ENCODE measurements at places on chromosomes 16 and 17. TPM values are rescaled to one million over a fixed set of nuclear protein-coding genes. Genes with fewer than 3 reads are reported as not detected.

Gene IQCK
- 10.4 TPM for total RNA-seq

Gene PRR35
- total RNA-seq, result not detected

Gene CNTNAP4
- total RNA-seq, result 15.1 TPM

Gene PRCD
- 0.52 TPM for total RNA-seq

Gene RAB11FIP4
- total RNA-seq, result 1.0 TPM

Gene SDR42E1
- total RNA-seq, result 0.52 TPM

Gene NOXO1
- total RNA-seq, result 1.6 TPM

Gene TM4SF5
- not detected for total RNA-seq

Gene KIF18B
- 1.0 TPM for total RNA-seq

Gene UBALD2
- 2.6 TPM for total RNA-seq

Gene SMTNL2
- total RNA-seq, result 74.1 TPM

Gene ELOB
- 178 TPM for total RNA-seq

Gene SPNS1
- total RNA-seq, result 18.3 TPM

Gene CACNG1
- 43.3 TPM for total RNA-seq

Gene SLC16A11
- total RNA-seq, result not detected

Gene NACA2
- total RNA-seq, result not detected

Gene HP
- 11.5 TPM for total RNA-seq

Gene SRCAP
- 17.2 TPM for total RNA-seq

Gene CCL14
- 1.6 TPM for total RNA-seq

Gene HIGD1B
- total RNA-seq, result 8.9 TPM

Gene AGRP
- total RNA-seq, result not detected

Gene CEP295NL
- 1.6 TPM for total RNA-seq

Gene KRT20
- not detected for total RNA-seq

Gene YBX2
- 0.52 TPM for total RNA-seq

Gene BICDL2
- not detected for total RNA-seq

Gene SPEM3
- not detected for total RNA-seq

Gene GAS2L2
- not detected for total RNA-seq

Gene CLEC19A
- not detected for total RNA-seq

Gene PHOSPHO1
- total RNA-seq, result 13.6 TPM

Gene PDILT
- not detected for total RNA-seq

Gene GCGR
- total RNA-seq, result not detected

Gene PYDC1
- not detected for total RNA-seq

Gene SMIM36
- total RNA-seq, result not detected

Gene GNG13
- not detected for total RNA-seq

Gene CRHR1
- total RNA-seq, result 0.52 TPM
